Stimulated activated CD8-positive, alpha-beta memory T cell treated with anti-CD3 and anti-CD28 coated beads, Interleukin-12 subunit alpha, Interleukin-12 subunit beta, amount 100 ng/mL, for 4 hours (primary cell): ENCODE measurements at places on chromosomes 7 and 10.

DNA sequence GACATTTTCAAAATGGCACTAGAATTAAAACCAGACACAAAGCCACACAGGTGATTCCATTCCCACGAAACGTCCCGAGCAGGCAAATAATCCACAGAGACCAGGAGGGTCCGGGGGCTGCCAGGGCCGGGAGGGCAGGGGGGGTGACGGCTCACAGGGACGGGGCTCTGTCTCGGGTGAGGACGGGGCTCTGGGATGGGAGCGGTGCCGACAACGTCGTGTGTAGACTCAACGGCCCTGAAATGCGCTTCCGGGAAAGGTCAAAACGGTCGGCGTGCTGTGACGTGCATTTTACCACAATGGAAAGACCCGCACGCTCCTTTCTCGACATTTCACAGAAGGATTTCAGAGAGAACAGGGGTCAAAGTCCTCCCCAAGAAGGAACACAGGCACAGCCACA is 63.3 kb upstream of the PDGFA start:
- DNase-seq = no peak

DNA sequence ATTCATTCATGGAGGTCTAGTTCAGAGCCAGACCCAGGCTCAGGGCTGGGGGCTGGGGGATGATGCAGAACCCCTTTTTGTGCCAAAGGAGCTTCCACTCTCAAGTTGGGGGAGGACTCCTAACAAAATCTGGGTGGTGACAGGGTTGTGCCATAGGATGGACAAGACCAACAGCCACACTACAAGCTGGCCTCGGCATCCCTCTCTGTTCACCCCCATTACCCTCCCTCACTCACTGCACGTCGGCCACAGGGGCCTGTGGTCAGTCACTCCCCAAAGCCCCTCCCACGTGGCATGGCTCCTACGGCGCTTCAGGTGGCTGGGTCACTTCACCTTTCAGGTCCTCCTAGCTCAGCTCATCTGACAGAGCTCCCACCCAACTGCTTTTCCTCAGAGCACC is 348.7 kb upstream of the ZMIZ1 start:
- DNase-seq = no peak

GRCh38 chr7:127391591-127392181 is 822 bp downstream of the ZNF800 start:
- peak; percentile 46 for DNase-seq

- DNase-seq = no peak
These were observed 54.4 kb downstream of the PROSER2 start for GRCh38 chr10:11877591-11877905.

DNA sequence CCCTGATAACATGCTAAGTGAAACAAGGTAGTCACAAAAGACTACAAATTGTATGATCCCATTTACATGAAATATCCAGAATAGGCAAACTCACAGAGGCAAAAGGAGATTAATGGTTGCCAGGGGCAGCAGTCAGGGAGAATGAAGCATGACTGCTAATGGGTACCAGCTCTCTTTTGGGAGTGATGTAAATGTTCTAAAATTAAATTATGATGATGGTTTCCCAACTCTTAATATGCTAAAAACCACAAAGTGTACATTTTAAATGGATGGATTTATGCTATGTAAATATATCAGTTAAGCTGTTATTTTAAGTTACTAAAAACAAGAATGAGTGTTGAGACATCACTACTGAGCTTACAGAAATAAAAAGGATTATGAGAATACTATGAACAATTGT is 12.6 kb downstream of the CYP51A1 start:
- no peak for DNase-seq

GRCh38 chr10:114073395-114074186 is 29.9 kb downstream of the ADRB1 start:
- no peak for DNase-seq

GRCh38 chr10:84966708-84967441 is 638.5 kb downstream of the CCSER2 start:
- DNase-seq = no peak

DNA sequence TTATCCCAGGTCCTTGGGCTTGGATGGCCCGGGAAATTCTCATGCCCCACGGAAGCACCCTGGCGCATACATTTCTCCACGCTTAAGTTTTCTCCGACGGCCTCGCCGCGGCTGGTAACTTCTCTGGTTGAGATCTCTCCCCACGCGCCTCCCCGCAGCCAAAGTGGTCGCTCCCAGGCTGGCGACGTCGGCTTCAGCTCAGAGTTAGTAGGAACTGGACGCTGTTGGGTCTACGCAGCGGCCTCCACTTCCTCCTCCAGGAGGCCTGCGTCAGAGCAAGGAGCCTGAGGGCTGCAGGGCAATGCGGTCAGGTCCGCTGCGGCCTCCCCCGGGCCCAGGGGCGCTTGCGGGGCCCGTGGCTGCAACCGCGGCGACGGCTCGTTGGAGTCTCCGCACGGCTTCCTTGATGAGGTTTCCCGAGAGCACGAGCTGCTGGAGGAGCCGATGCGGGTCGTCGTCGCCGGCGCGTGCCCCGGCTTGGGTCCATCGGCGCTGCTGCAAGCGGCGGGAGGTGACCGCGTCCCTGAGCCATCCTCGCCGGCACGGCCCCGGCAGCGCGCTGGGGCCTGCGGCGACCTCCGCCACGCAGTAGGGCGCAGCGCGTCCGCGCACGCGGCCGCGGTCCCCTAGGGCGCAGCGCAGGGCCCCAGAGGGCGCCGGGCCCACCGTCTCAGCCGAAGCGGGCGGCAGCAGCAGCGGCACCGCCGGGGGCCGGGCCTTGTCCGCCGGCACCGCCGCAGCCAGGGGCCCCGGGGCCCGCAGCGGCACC is 744 bp downstream of the FRAT2 start:
- peak; percentile 15 for DNase-seq

DNA sequence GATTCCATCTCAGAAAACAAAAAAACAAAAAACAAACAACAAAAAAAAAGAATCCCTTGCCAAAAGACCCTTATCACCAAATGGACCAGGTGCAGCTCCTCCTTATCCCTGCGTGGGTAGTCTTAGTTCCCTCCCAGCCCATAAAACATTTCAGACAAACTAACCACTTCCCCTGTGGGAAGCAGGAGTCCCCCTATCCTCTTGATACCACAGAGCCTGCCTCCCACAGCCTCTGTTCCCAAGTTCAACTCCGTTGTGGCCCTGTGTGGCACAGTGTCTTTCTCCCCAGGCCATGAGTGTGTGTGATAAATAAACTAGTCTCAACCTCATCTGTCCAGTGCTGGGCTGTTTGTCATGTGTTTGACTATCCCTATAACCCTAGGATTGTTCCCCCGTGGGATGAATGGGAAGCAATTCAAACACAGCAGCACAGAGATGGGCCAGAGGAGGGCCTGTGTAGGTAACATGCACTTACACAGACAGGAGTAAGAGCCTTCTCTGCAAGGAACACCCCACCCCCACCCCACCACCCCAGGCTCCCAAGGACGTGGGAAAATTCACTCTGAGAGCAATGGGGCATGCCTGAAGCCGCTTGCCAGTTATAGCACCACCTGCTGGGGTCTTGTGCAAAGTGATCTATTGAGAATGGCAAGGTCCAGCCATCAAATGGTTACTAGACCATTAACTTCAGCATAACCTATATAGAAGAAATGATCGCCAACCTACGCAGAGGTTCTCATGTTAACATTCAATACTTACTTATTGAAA is 147.1 kb upstream of the GHITM start:
- DNase-seq = no peak

DNA sequence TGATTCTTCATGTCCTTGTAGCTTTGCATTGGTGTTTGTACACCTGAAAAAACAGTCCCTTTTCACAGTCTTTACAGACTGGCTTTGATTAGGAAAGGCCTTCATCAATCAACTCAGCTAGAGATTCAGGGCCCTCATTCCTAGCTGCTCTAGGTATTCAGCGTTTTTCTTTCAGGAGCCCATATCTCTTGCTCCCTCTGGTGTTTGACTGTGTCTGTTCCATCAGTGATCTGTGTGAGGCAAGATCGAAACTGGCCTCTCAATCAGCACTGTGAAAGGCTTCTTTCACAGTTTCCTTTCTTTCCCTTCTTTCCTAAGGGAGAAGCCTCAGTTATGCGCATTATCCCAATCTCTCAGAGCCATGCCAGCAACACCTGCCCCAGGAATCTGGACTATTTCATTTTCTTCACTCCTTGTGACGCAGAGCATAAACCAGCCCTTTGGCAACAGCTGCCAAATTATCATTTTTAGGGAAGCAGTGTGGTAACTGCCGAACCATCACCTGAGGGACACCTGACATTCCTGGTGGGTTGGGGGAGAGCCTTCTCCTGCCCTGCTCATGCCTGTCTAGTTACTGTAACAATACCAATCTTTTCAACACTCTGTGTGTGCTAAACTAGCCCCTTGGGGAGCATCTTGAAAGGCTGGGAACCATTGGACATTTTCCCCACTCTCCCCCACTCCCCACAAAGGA is 75.7 kb upstream of the CCDC71L start:
- no peak for DNase-seq

- DNase-seq = no peak
These were observed 6.1 kb downstream of the COPG2 start for GRCh38 chr7:130662426-130662825.

DNA sequence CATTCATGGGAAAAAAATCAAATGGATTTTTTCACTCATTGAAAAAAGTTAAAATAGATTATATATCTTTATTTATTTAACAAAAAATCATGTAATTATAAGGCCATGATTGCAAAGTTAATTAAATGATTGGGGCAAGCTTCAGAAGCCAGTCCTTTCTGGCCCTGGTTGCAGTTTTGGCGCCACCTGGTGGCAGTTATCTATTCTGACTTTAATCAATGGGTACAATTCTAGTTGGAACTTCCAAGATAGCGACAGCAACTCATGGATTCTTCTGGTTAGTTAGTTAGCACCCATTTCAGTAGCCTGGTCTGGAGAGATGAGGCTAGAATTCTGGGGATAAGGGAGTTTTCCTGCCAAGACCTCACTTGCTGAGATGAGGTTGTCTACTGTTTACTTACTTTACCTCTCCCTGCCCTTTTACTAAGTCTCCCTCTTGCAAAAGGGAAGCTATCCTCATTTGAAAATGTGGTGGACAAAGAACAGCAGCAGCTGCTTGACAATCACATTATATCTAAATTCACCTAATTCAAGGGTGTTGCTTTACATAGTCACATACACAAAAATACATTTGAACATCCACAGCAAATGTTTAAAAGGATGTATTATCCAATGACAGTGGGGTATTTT is 42.3 kb downstream of the NOC3L start:
- DNase-seq = peak; percentile 3

DNA sequence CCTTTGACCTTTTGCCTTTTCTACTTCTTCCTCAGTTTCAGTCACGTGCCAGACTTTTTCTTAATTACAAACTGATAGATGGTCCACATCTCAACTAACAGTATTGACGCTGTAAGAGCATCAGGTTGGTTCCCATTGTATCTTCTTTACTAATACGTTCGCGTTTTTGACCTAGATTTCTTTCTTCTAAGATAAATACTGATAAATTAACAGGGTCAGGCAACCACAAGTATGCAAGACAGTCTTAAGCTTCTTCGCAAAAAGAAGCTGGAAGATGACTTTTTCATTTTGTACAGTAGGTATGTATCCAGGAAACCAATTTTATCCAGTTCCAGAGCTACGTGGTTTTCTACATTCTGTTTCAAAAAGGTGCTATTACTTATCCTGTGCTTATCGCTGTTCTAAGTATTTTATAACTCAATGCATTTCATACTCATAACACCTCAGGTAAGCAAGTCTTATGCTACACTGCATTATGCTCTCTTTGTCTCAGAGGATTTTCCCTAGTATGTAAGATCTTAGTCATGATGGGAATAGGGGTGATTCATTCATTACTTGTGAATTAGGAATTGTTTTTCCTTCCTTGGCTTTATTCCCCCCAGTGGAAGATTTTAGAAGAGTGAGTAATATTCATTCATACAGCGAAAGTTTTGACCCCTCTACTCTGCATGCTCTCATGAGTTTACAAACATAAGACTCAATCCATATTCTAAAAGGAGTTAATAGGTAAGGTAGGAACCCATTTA is 955 bp downstream of the DUS4L start:
- no peak for DNase-seq

DNA sequence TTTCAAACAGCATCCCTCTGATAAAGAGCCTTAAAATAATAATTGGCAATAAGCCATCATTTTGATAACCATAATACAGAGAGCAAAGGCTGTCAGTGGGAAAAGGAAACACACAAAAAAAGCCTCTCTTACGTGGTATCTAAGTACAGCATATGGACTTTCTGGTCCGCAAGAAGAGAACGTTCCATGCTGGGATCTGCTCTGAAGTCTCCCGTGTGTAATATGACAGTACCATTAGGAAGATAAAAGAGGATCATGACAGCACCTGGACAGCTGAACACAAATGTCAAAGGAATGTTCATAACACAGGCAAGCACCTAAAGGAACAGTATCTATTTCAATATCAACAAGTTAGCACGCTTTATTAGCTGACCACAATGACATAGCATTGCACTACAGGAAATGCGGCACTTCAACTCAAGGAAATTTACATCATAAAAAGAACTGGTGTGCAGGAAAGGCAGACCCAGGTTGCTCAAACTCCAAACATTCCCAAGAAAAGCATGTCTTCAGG is 9.9 kb downstream of the DCLRE1A start:
- no peak for DNase-seq

DNA sequence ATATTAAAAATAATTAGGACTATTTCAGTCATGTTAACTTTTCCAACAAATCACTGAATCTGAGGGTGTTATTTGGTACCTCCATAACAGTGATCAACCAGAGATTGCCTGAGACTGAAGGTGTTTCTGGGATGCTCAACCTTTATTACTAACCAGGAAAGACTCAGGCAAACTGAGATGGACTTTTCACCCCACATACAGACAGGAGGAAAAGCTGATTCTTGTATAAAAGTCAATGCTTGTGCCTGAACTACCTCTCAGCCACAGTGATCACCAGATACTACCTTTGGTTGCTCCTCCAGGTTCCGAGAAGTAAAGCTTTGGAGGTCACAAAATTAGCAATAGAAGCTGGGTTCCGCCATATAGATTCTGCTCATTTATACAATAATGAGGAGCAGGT is 1.9 kb downstream of the AKR1C3 start:
- no peak for DNase-seq

- DNase-seq = no peak
These were observed at the start of gene OR2A12 for GRCh38 chr7:144085978-144086377. OR2A12 (plus strand) TSS chr7:144086278; CDS start chr7:144095108, 8,830 bp downstream.

DNA sequence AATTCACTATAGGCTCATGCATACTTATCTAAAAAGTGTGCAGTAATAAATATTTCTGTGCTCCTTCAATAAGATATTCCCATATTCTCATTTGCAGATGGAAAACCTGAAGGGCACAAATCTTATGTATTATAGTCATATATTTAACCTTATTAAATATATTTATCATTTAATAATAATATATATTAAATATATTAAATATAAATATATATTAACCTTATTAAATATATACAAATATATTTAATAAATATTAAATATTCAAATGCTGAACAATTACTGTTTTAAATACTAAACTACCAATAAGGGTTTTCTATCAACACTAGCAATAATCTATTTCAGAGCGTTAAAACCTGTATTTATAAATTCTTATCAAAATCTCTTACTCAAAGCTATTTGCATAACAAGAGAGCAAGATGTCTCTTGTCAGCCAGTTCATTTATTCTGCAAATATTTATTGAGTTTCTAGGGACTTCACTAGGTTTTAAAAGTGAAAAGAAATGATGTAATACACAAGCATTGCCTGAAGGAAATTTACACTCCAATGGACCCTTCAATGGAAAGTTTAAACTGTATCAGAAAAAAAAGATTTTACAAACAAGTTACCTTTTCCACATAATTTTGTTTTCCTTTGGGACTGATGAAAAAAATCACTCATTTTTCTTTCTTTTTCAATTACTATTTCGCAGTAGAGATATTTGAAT is 159.2 kb downstream of the AGMO start:
- no peak for DNase-seq
